Left cardiac atrium (tissue), 4 donors: ENCODE measurements at places on chromosomes 5 and 9. TPM values are rescaled to one million over a fixed set of nuclear protein-coding genes. Genes with fewer than 3 reads are reported as not detected.

KCNV2 gene
- not detected for total RNA-seq

- peak; percentile 75 for DNase-seq
Observed at GRCh38 chr9:34988218-34989002, 1.1 kb upstream of the DNAJB5 start.

DNA sequence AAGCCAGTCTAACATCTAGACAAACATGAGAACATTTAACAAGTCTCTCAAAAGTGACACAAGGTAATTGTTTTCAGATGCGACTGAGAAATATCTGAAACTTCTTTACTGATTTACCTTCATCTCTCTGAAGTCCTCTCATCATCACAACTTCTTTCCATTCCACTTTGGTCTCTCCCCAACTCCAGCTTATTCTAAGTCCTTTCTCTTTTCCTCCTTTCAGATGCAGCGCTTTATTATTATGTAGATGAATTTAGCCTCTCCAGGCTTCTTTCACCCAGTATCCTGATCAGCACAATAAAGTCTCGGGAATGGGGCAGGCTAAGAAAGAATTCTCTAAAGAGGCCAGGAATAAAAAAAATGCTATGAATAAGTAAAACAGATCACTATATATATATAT lies 128.0 kb downstream of the KCTD16 start:
- no peak for DNase-seq

DNA sequence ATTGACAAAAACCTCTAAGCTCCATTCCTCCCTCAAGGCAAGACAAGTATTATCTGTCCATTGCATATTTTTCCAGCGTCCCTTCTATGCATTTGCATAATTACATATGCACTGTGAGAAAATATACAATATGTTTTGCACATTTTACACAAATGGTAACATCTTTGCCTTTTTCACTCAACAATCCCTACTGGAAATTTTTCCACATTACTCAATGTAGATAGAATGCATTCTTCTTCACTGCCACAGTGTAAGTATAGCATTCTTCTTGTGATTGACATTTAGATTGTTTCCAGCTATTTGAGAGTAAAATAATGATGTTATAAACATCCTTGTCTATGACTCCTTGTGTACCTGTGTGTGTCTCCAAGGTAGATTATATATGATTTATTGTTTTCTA lies 205.0 kb downstream of the SLIT3 start:
- DNase-seq = no peak

SPINK4 gene
- total RNA-seq = not detected

EIF4EBP3 gene
- 11.5 TPM for total RNA-seq

- no peak for DNase-seq
Observed at GRCh38 chr9:116986015-116986414, 298.9 kb downstream of the TRIM32 start.

- no peak for DNase-seq
Observed at GRCh38 chr9:128201441-128202369, 1.5 kb upstream of the DNM1 start.

GLRX gene
- total RNA-seq = 73.1 TPM

GRCh38 chr9:111013250-111013649 lies 25.0 kb downstream of the LPAR1 start:
- DNase-seq = no peak

GRCh38 chr5:68272289-68272688 lies 56.7 kb downstream of the PIK3R1 start:
- no peak for DNase-seq

IARS1 gene
- total RNA-seq = 73.3 TPM

TNFSF8 gene
- total RNA-seq = 0.91 TPM

SLC6A19 gene
- not detected for total RNA-seq

GRCh38 chr9:114884787-114885452 lies 45.5 kb downstream of the TNFSF8 start:
- DNase-seq = no peak

PKD2L2 gene
- 0.24 TPM for total RNA-seq

DNA sequence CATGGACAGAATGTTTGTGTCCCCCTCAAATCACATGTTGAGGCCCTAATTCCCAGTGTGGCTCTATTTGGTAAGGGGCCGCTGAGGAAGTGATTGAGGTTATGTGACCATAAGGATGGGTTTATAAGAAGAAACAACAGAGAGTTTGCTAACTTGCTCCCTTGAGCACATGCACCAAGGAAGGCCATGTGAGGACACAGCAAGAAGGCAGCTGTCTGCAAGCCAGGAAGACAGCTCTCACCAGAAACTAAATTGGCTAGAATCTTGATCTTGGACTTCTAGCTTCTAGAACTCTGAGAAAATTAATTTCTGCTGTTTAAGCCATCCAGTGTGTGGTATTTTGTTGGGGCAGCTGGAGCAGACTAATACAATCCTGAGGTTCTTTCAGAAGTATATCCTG lies 35.2 kb upstream of the CDC42SE2 start:
- no peak for DNase-seq

GRCh38 chr9:98380065-98380681 lies 124.7 kb upstream of the TBC1D2 start:
- no peak for DNase-seq

CARTPT gene
- not detected for total RNA-seq

- DNase-seq = no peak
Observed at GRCh38 chr5:82285206-82285605, 7.1 kb upstream of the RPS23 start.

GRCh38 chr9:121975801-121976277 lies 117.3 kb downstream of the TTLL11 start:
- DNase-seq = no peak

GRCh38 chr5:105158526-105158925 lies 1595.9 kb upstream of the NUDT12 start:
- no peak for DNase-seq

DNA sequence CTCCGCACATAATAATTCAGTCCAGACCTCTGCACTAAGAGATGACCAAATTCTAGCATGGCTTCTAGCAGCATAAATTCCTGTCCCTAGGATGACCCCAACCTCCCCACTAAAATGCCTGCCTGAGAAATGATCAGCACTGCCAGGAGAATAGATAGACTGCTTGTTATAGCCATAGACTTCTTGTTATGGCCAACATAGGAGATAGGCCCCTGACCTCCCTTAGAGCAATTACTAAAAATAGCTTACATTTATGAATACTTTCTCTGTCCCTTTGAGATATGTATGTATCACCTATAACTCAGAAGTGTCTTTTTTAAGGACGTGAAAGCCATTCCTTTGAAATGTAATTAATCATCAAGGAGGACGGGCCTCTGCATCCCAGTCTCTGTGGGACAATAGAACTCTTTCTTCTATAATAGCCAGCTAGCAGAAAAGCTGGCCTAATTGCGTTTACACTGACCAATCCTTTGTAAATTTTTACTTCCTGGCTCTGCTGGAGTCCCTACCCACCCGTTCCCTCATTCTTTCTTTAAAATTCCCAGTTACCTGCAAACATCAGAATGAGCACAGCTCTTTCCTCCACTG lies 1002.7 kb downstream of the CDH18 start:
- no peak for DNase-seq

GRCh38 chr9:12856603-12857002 lies 81.8 kb downstream of the LURAP1L start:
- DNase-seq = no peak

TRIM52 gene
- 10.1 TPM for total RNA-seq

DNA sequence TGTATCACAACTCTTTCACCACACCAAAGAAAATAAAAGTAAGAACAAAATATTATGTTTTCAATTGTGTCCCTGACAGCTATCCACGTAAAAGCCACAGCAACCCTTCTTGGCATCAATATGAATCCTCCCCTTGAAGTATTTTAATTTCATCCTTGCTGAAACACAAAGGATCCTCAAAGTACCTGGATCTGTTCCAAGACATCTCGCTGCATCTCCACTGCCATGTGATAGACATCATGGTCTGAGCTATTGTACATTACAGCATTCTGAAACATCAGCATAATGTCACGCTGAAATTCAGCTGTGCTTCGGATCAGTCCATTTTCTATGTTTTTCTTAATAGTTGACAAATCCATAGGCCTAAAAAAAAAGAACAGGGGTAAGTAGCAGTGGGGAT lies 17.7 kb downstream of the BRD8 start:
- DNase-seq = no peak

MUSK gene
- 2.8 TPM for total RNA-seq

SNAPC3 gene
- 22.6 TPM for total RNA-seq
